Psoas muscle (tissue), 8 donors: ENCODE measurements at places on chromosomes 1 and 21.
A peak's percentile ranks its signal among the peaks of the same experiment; 100 is the strongest.

DNA sequence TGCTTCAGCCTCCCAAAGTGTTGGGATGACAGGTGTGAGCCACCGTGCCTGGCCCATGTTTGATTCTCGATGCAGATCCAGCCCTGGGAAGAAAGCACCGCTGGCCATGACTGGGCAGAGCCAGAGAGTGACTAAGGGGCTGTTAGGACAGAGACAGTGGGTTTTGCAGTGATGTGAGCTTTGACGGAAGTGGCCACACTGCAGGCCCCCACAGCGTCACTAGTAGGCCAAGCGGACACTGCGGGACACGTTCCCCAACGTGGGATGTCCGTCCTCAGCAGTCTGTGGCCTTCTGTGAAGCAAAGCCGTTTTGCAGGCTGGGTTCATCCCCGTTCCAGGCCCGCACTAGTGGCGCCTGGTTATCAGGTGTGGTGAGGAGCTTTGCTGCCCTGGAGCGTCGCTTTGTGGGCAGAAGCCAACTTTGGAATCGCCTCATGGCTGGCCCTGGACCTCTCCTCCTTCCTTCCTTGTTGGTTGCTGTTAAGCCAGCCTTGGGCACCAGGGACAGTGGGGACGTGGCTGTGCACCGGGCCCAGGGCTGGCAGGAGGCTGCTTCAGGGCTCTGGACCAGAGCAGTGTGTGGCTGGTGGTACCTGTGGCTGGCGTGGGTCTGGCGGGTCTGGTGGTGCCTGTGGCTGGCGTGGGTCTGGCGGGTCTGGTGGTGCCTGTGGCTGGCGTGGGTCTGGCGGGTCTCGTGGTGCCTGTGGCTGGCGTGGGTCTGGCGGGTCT, 41.2 kb downstream of the SKI start:
- DNase-seq = no peak

- DNase-seq = no peak
Measured at GRCh38 chr1:172382406-172382805, 38.1 kb upstream of the C1orf105 start.

GRCh38 chr1:101150670-101151069, 86.1 kb upstream of the S1PR1 start:
- DNase-seq = no peak

DNA sequence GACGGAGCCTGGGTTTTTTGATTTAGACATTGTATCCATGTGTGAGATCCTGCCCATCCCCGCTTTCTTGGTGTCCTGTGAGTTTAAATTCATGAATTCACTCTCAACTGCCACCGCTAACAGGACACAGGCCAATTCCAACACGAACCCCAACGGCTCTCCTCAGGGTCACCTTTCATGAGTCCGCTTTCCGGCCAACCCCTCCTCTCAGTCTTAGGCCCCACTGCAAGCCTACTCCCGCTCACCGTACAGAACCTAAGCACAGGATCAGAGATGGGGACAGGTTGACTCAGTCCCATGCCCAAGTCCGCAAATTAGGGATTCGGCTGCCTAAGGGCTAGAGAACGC, 238 bp upstream of the SCP2 start:
- no peak for DNase-seq

- DNase-seq = no peak
Measured at GRCh38 chr1:181033128-181033798, 520 bp upstream of the MR1 start.

GRCh38 chr1:207890136-207890738, 20.7 kb downstream of the CD34 start:
- DNase-seq = peak; percentile 85

- DNase-seq = no peak
Measured at GRCh38 chr1:54800041-54800898, 853 bp downstream of the TTC22 start.

DNA sequence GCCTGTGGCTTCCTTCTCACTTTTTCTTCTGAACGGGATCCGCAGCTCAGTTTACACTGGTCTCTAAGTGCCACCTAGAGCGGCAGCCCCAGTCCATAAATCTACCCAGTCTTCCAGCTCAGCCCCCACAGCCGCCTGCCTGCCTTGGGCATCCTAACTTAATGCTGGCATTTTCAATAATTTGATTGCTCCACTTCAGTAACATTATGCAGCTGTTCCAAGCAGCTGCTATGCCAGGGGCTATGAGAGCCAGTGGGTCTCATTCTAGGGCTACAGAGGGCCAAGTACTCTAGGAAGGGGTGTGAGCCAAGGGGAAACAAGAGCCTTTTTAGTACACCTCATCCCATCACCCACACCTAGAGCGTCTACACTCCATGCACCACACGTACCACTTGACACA, 48.4 kb upstream of the COA6 start:
- no peak for DNase-seq

DNA sequence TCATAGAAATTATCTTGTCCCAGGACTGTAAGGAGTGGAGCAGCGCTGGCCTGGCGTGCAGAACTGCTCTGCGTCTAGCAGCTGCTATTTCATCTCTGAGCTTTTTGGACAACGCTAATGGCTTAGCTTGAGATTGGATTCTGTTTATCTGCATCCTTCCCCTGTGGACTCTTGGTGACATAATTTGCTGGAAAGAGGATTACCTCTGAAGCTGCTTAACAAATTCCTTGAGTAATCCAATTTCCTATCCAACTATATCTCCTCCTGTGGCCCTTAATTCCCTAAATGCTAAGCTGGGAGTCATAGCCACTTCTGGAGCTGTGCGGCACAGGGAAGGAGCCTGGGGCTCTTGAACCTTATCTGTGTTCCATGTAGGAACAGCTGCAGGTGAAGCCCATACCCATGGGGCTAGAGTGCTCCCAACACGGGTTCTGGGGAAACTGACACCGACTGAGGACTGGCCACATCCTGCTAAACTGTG, 43.2 kb downstream of the IL6R start:
- DNase-seq = no peak
